SHP77 (cell line): ENCODE measurements at places on chromosomes 2 and 18.

DNA sequence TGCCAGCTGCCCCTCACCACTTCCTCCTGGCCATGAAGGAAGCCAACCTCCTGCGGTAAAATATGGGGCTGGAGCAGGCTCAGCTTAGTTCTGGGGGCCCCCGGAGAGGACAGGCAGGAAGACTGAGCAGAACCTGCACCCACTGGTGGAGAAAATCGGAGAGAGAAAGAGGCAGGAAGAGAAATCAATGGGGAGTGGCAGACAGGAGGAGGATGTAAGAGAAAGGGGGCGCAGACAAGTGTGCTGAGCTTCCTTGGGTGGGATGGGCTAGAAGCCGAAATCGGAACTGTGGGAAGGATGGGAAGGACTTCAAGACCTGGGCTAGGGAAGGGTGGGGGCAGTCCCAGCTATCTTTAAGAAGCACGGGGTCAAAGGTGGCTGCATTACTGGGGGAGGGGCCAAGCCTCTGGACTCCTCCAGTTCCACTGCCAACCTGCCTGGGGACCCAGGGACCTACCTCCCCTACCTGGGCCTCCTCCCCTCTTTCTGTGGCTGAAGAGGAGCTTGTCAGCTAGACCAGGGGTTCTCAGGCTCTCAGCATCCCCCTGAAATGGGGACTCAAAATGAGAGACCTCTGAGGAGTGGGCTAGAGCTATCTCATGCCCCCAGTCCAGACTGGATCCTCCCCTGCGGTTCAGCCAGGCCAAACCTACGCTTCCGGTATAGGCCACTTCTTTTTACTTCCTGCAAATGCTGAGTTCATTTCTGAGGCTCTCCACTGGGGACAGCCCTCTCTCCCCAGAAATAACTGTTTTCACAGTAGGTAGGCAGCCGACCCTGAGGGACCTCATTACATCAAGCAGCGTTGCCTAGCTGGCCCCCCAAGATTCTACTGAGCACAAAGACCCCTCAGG is 33.6 kb upstream of the B3GNT7 start:
- DNase-seq: no peak

DNA sequence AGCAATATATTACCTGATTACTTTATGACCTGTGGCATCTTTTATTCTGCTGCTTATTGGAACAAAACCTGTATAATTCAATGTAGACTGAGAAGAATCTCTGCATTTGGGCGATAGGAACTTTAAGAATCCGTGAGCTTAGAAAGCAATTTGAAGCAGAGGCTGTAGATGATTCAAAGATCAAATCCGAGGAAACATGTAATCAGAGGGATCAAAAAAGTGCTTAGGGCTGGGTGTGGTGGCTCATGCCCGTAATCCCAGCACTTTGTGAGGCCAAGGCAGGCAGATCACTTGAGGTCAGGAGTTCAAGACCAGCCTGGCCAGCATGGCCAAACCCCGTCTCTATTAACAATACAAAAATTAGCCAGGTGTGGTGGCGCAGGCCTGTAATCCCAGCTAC is 198.4 kb downstream of the MTX2 start:
- DNase-seq: no peak

DNA sequence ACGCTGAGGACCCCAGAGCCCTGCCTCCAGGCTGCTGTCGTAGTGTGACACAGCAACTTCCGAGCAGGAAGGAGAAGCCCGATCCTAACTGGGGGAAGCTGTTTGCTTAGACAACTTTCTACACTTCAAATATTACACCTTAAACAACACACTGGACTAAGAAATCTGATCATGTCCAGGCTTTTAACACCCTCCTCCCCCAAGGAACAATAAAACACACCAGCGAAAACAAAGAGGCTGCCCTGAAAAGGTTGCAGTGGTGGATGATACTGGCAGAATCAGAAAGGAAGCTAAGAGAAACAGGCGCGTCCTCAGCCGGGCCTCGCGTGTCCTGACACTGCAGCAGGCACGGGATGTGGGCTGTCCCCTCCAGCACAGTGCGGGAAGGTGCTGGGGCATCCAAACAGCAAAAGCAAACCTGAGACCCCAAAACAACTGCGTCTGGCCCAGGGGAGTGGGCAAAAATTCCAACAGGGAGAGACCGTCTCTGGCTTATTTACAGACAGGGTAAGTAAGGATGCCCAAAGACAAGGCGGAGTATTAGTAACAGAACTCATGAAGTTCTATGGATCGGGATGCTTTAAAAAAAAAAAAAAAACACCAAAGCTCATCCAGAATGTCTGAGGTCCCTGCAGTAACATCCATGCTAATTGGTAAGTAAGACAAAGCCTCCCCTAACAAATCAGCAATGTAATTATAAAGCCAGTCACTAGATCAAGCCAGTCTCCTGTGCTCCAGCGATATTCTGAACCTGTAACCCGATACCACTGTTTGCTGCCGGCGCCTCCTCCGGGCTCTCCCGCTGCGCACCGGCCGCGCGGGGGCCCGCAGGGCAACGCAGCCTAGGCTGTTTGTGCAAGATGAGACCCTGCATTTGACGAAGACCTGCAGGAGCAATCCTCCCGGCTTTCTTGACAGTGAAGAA is 9.0 kb downstream of the SERTAD2 start:
- DNase-seq: peak; percentile 83

DNA sequence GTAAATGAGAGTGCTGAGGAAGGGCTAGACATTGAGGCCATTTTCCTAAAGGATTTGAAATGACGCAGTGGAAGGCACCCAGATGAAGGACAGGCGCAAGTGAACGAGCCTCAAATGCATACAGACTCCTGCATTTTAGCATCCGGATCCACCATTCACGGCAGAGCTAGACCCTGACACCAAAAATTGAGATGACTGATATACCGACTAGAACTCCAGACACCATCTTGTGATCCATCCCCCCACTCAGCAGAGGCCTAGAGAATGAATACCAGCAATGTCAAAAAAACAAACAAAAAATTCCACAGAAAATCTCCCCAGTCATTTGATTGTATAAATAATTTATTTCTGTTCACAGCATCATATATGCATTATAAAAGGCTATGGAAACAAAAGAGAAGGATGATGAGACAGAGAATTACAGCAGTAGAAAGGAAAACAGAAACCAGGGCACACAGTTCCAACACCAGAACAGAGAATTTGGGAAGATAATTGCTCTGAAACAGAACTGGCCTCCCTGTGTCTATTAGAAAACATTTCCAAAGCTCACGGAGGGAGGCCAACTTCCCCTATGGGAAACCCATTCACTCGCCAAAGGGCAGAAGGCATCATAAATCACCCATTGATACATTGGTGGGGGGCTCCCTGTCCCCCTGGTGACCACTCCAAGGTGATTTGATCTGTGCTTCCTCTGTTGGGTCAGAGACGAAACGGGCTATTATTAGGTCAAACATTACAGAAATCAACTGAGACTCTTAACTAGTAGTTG is 4.0 kb downstream of the ARL4C start:
- no peak for DNase-seq

- DNase-seq: no peak
Measured at GRCh38 chr2:938181-939005, 12.3 kb upstream of the SNTG2 start.

DNA sequence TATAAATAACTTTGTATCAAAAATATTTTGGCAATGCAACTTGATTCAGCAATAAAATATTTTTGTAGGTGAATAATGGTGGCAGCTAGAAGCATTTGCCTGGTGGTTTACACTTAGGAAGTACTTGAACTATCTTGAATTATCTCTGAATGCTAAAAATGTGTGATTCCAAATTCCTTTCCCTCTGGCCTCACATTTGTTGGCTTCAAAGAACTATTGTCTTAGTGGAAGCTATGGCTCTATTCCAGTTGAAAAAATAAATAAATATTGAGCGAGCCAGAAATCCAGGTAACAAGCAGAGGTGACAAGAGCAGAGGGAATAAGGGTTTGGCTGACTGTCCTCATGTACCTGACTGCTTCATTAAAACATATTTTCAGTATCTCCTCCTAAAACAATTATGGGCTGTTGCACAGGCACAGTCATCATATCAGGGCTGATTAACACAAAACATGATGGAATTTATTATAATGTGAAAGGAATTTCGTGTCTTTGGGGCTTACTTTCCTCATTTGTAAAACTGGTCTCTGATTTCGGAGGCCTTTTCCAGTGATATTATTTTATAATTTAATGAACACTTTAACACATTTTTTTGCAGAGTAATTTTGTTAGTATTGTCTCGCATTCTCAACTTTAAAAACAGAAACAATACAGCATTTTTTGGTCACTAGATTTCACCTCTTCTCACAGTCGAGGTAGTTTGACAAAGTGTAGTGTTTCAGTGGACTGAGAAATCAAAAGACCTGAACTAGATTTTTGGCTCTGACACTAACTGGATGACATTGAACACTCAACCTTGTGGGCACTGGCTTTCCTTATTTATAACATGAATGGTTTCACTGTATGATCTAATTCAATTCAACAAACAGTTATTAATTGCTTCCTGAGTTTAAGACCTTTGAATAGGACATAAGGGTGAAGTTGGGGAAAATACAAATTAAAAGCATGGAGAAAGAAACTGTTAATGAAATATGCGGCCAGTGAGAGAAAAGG is 7.8 kb upstream of the CAVIN2 start:
- no peak for DNase-seq

DNA sequence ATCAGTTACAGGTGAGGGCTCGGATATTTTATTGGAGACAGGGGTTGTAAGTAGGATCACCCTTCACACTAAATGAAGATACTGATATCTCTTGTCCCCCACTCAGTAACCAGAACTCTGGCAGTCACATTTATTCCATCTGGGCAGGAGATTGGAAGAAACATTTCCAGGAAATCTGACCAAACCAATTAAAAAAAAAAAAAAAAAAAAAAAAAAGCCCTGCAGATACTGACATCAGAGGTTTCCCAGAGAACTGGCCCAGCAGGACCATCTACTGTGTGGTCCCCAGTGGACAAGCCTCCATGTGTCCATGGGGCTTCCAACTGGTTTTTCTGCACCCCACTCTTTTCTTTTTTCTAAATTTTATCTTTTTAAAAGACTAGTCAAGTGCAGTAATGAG is 41.3 kb downstream of the SH2D6 start:
- no peak for DNase-seq

GRCh38 chr18:36700955-36701354 is 127.8 kb downstream of the TPGS2 start:
- no peak for DNase-seq

DNA sequence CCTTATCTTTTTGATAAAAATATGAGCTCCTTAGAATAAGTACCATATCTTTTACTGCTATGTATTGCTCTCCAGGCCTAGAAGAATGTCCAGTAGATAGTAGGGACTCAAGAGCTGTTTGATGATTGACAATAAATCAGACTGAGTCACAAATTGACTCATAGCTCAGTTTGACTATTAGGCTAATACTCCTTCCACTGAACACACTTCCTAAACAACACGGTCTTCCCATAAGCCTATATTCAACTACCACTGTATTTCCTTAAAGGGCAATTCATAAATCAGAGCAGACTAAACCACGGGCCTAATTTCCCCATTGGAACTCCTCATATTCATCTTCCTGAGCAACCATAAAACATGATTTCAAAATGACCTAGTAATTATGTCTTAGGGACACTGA is 258.5 kb downstream of the ALK start:
- DNase-seq: no peak

GRCh38 chr2:101500860-101501259 is 25.9 kb upstream of the RFX8 start:
- no peak for DNase-seq

DNA sequence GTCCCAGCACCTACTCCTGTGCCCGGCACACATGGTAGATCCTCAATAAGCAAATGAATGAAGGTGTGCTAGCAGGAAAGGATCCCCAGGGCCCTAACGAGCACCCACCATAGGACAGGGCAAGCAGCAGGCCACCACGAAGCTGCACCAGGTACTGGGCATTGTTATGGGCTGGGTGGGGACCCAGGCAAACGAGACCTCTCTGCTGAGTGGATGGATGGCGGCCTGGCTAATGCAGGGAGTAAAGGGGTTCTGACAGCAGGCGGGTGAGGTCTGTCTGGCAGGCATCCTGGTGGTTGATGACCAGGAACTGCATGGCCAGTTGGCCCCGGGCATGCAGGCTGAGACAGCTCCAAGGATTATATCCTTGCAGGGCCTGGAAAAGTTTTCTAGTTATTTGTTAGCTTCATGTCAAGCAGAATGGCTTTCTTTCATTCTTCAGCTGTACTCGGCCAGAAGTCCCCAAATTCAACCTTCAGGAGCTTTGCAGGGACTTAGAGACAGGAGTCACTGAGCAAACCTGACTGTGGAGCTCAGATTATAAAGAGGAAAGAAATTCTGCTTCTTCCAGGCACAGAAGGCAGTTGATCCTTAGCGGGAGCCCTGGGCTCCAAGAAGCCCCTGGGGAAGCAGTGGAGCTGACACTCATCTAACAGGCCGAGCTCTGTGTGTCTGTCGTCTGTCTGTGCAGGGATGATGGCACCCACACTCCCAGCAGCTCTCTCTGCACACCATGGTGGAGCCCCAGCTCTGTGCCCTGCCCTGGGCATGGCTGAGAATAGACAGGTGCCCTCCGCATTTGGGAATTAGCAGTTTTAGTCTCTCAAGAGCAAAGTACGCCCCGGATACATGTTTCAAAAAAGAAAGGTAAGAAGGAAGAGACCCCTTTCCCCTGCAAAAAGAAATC is 51.2 kb downstream of the SDC1 start:
- no peak for DNase-seq

GRCh38 chr2:22894761-22895160 is 490.2 kb upstream of the KLHL29 start:
- peak; percentile 68 for DNase-seq

DNA sequence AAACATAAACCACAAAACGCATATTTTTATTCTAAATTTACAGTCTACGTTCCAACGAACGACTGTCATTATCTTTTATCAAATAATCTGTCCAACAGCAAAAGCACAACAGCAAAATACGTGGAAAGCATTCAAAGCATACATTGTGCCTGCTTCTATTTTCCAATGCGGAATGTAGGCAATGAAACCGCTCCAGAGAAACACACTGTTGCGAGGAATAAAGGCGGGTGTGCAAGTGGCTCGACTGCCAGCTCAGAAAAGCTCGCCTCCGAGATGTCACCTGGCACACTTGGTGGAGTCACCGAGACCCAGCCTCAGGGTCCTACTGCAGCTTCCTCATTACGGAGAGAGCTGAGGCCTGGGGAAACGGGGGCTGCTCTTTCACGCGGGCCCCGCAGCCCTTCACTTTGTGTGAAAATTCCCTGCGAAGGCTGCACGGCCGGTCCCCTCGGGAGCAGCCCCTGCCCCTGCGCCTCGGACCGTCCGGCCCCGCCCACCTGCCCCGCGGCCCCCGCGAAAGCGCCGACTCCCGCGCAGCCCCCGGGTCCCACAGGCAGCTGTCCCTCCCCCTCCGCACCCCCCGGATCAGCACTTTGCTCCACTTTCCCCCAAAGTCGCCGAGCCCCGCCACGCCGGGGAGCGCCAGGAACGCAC is 752 bp downstream of the MGAT4A start:
- DNase-seq: peak; percentile 55

GRCh38 chr2:3349211-3349693 is 28.4 kb downstream of the EIPR1 start:
- no peak for DNase-seq
